Epithelial cell of proximal tubule (primary cell): ENCODE measurements at places on chromosomes 13 and 19. TPM values are rescaled to one million over a fixed set of nuclear protein-coding genes. Genes with fewer than 3 reads are reported as not detected.
A peak's percentile ranks its signal among the peaks of the same experiment; 100 is the strongest.

FRY gene
- 0.14 and 0.52 TPM in 2 replicates for total RNA-seq

CASP14 gene
- total RNA-seq: not detected in 2 replicates

SLC6A16 gene
- 0.07 and 0.29 TPM in 2 replicates for total RNA-seq

PLVAP gene
- 0.58 and 1.2 TPM in 2 replicates for total RNA-seq

PLEKHF1 gene
- total RNA-seq: 10.4 and 16.3 TPM in 2 replicates

KIRREL2 gene
- not detected in 2 replicates for total RNA-seq

TYROBP gene
- total RNA-seq: not detected in 2 replicates

RNF225 gene
- not detected in 2 replicates for total RNA-seq

NMRK2 gene
- not detected in 2 replicates for total RNA-seq

DNA sequence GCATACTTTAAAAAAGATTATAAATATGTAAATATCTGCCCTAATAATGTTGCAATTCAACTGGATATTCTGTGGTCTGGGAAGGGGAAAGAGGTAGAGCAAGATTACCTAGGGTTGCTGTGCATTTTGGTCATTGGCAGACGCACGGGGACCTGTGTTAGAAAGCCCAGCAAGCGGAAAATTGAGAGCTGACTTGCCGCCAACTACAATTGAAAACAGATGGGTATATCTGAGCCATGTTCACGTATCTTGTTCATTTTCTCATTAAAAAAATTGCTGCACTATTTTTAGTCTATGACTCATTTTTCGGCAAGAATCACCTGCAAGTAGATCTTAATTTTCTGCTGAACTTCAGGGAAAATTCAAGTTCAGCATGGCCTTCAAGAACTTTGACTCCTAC lies 308.5 kb upstream of the TMTC4 start:
- DNase-seq: no peak

GRCh38 chr13:63206461-63206860 lies 1790.8 kb upstream of the PCDH20 start:
- DNase-seq: no peak

DNA sequence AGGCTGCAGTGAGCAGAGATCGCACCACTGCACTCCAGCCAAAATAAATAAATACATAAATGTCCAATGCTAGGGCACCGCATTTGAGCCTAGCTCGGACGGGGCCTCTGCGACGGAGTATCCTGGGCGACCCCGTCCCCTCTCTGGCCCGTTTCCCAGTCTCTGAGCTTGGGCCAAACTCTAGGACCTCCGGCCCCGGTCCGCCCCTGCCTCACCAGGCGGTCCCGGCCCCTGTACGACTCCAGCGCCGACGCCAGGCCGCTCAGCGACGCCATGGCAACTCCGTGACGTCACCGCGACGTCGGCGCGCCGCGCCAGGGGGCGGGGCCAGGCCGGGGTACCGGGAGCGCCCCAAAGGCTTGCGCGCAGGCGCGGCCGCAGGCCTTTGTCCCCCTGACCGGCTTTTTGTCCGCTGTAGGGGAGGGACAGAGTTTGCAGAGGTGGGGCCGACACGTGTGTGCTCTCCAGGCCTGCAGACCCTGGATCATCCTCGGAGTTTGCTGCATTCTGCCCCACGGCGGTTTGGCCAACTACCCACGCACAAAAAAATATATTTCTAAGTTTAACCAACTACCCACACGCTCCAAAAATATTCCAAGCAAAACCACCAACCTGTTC lies at the start of gene PEX11G:
PEX11G (minus strand) TSS at position 300 of the 618 bp plus-strand sequence; CDS start at position 275, 25 bp downstream.
- DNase-seq: no peak

GRCh38 chr13:28338006-28338574 lies 156.8 kb downstream of the FLT1 start:
- DNase-seq: no peak

- DNase-seq: peak; percentile 51
Observed at GRCh38 chr19:56314381-56315076, at the start of gene ZSCAN5A. Gene ZSCAN5A, minus strand, starts transcription at chr19:56314839. Its CDS starts 89,793 bp downstream, at chr19:56225046.

DNA sequence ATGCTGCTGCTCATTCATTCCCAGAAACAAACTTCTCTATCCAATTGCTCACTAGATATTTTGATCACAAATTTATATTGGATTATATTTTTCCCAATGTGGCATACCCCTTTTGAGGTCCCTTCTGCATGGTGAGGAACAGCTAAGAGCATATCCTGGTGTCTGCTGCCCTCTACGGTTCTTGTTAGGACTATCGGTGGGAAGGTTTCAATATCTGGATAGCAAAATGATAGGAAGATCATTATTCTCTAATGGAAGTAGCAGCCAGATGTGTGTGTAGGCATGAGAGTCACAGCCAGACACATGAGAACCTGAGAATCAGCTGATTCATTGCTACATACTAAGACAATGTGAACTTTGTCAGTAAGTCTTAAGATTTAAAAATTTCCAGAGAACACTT lies 1422.4 kb upstream of the MIR17HG start:
- DNase-seq: no peak

- DNase-seq: no peak
Observed at GRCh38 chr19:45607071-45608029, 5.3 kb upstream of the GPR4 start.

GRCh38 chr19:19460258-19460731 lies 54.8 kb downstream of the GATAD2A start:
- DNase-seq: no peak

DNA sequence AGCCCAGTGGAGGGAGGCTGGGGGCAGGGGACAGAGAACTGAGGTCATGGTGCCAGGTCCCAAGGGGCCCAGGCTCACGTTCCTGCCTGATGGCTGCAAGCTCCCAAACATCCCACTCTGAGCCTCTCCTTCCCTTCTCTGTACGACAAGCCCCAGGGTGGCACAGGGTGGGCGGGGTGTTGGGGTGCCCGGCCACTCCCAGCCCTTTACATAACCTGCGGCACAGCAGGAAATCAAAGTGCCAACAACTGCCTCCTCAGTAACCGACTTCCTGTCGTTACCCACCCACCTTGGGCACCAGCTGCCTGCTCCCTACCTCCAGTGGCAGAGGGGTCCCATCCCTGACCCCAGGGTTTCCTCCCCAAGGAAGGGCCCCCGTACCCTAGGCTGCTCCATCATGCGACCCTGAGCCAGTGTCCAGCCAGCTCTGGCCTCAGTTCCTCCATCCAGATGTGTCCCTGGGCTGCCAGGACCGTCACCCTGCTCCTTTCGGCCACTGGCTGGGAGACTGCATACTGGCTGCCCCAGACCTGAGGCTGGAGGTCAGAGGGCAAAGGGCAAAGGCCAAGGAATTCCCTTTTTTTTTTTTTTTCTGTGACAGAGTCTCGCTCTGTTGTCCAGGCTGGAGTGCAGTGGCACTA lies 27.7 kb upstream of the NFIC start:
- DNase-seq: no peak

DNA sequence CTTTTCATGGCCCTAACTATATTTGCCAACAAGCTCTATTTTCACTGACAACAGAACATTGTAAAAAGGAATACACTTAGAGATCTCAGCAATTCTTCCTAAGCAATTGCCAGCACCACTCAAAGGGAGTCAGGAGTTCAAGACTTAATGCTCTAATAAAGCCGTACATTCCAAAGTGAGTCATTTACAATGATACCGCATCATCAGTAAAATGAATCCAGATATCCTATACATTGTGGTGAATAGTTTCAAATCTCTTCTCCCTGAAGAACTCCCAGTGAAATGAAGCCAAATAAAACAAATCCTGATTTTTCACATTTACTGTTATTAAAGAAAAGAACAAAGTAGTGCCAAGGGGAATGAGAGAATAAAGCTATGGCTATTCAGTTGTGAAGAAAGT lies 2898.7 kb upstream of the PCDH20 start:
- DNase-seq: no peak

- DNase-seq: no peak
Observed at GRCh38 chr13:58999851-59000250, 1163.9 kb downstream of the DIAPH3 start.

DNA sequence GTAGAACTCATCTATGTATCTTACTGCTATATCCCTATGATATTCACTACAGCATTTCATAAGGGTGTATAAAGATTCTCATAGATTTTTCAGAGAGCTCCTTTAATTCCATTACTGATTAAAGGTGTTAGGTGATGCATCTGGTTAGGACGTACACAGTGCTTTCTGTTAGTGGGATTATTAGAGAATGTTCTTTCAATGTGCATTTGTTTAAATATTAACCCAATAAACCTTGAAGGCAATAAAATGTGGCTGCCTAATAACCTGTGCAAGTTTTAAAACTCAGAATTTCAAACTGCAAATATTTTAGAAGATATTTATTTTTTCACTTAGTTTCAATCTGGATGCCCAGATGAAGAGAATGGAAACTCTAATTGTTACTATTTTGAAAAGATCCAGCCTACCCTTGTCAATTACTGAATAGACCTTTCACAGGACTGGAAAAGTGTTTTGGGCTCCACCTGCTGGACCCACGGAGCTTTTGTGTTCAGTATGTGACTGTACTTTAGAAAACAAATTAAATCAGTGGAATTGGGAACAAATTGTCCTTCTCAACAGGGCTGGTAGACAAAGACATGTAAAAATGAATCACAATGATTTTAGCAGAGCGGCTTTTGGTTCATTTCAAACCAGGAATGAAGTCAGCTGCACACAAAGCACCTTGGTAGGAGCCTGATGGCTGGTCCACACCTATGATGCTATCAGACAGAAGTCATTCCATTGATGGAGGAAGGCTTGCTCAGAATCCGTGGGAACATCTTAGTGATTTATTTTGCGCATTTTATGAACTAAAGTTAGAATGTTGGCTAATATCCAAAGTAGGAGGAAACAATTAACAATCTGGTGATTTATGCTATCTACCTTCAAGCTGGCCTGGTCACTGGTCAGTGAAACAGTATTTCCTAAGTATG lies 89.4 kb upstream of the RAP2A start:
- DNase-seq: no peak
